ENCODE measurements at places on chromosomes 7 and 10. TPM values are rescaled to one million over a fixed set of nuclear protein-coding genes. Genes with fewer than 3 reads are reported as not detected.

DNA sequence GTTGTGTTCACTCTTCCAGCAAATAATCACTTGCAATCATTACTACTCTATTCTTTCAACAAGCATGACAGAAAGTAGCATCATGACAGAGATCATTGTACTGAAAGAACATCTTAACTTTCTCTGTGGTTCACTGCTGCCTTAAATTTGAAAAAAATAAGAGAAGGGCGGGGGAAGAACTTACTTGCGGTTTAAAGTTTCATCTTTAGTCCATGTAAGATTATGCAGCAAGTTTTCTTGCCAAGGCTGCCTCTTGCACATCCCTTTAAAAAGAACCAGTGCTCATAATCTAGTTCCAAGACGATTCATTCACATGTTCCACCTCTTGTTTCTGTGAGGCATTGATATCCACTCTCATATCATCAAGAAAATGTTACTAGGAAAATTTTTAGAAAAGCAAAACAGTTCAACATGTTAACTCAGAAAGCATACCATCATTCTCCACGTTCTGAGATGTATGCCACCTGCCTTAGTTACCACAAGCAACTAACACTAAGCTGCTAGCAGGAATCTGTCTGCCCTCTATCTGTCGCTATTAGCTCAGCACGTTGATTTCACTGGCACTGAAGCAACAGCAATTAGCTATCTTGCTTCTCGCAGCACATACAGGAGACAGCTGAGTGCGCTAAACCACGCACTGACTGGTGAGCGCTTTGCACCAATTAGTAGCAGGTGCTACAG is at the start of gene PCDH15:
Gene PCDH15, minus strand, starts transcription at position 491 of the 681 bp plus-strand sequence. CDS start 136,969 bp downstream, outside the sequence.
- peak; percentile 3 for DNase-seq
- no peaks in the 10 kb centered on the region for H3K36me3 ChIP-seq

- H3K27me3 ChIP-seq: peaks cover 5% of the 10 kb centered on the region
- no peak overlapping the region for H3K4me3 ChIP-seq
- no peak for DNase-seq
- H3K4me1 ChIP-seq: no peaks in the 10 kb centered on the region
- no peak overlapping the region for H3K27ac ChIP-seq
Observed at GRCh38 chr10:71805776-71806703, 32.7 kb upstream of the VSIR start.

- no peaks in the 10 kb centered on the region for H3K27me3 ChIP-seq
- H3K27ac ChIP-seq: no peak overlapping the region
- H3K36me3 ChIP-seq: no peaks in the 10 kb centered on the region
- no peaks in the 10 kb centered on the region for H3K4me1 ChIP-seq
- DNase-seq: no peak
Observed at GRCh38 chr7:91033574-91033973, 230.7 kb upstream of the FZD1 start.

DNA sequence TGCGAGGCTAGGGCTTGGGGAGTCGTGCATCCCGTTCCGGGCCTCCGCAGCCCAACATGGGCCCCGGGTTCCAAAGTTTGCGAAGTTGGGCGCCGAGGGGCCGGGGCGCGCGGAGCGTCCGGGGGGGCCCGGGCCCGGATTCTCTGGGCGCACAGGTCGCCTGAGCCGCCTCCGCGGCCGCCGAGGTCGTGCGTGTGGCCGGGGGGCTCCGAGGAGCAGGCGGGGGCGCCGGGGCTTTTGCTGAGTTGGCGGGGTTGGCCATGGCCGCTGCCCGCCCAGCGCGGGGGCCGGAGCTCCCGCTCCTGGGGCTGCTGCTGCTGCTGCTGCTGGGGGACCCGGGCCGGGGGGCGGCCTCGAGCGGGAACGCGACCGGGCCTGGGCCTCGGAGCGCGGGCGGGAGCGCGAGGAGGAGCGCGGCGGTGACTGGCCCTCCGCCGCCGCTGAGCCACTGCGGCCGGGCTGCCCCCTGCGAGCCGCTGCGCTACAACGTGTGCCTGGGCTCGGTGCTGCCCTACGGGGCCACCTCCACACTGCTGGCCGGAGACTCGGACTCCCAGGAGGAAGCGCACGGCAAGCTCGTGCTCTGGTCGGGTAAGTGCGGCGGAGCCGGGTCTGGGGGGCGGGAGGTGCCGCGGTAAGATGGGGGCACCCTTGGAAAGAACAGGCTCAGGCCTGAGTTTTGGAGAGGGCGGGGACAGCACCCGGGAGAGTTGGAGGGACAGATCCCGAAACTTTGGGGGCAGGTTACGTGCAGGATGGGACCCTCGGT is 643 bp downstream of the SMO start:
- no peaks in the 10 kb centered on the region for H3K4me1 ChIP-seq
- peak overlapping the region; percentile 51 for H3K4me3 ChIP-seq
- no peaks in the 10 kb centered on the region for H3K27me3 ChIP-seq
- H3K27ac ChIP-seq: no peak overlapping the region
- DNase-seq: no peak

Gene C10orf67
- total RNA-seq: 1.3 TPM

- H3K36me3 ChIP-seq: no peaks in the 10 kb centered on the region
- H3K4me3 ChIP-seq: no peak overlapping the region
- no peak overlapping the region for H3K27ac ChIP-seq
- H3K27me3 ChIP-seq: no peaks in the 10 kb centered on the region
Observed at GRCh38 chr10:44244745-44245600, 139.9 kb downstream of the CXCL12 start.

Gene NKX1-2
- 2.9 TPM for total RNA-seq

Gene CHST3
- 21.3 TPM for total RNA-seq

GRCh38 chr7:130273933-130274255 is 7.2 kb downstream of the CPA2 start:
- no peaks in the 10 kb centered on the region for H3K36me3 ChIP-seq
- H3K4me3 ChIP-seq: no peak overlapping the region
- no peak overlapping the region for H3K27ac ChIP-seq
- H3K27me3 ChIP-seq: no peaks in the 10 kb centered on the region
- H3K4me1 ChIP-seq: peaks cover 42% of the 10 kb centered on the region

Gene GIMAP4
- total RNA-seq: not detected

DNA sequence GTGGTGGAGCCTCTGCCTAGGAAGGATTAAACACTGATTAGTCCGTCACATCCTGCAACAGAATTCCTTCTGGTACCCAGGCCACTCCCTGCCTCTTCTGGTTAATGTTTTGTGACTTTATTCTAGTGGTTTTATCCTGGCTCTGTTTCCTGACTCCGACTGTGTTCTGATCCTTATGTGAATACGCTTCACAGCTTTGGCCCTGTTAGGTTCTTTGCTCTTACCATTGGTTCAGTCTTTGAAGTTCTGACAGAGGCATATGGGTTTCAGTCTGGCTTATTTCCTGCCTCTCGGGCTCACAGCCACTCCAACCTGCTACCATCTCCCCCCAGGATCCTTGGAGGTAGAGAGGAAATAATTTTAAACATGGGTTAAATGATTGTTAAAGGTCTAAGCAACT is 23.2 kb upstream of the FGL2 start:
- H3K27me3 ChIP-seq: no peaks in the 10 kb centered on the region
- no peak for DNase-seq
- peaks cover 8% of the 10 kb centered on the region for H3K4me1 ChIP-seq
- H3K36me3 ChIP-seq: no peaks in the 10 kb centered on the region

GRCh38 chr10:24938525-24938924 is 13.9 kb downstream of the PRTFDC1 start:
- no peak for DNase-seq
- no peak overlapping the region for H3K4me3 ChIP-seq
- no peaks in the 10 kb centered on the region for H3K27me3 ChIP-seq
- no peaks in the 10 kb centered on the region for H3K4me1 ChIP-seq
- no peaks in the 10 kb centered on the region for H3K36me3 ChIP-seq

DNA sequence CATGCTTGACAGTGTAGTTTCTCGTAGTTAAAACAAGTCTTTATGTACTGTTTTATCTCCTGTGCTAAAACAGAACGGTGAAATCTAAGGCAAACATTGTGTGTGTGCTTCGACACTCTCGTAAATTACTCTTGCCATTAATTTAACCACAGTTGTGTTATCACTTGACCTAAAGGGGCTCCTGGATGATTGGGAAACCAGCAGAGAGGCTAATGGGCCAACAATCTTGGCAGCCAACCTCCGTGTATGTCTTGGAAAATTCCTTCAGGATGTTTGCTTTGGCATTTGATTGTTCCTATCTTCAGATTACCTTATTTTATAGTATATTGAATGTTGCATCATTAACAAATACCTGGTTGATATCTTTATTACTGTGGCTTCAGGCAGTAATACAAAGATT is 409.5 kb downstream of the SDK1 start:
- no peak overlapping the region for H3K4me3 ChIP-seq
- H3K36me3 ChIP-seq: no peaks in the 10 kb centered on the region
- DNase-seq: no peak
- peaks cover 23% of the 10 kb centered on the region for H3K27me3 ChIP-seq

GRCh38 chr7:82745820-82746219 is 302.2 kb upstream of the CACNA2D1 start:
- no peaks in the 10 kb centered on the region for H3K36me3 ChIP-seq
- no peak overlapping the region for H3K27ac ChIP-seq
- H3K4me3 ChIP-seq: no peak overlapping the region
- DNase-seq: no peak

Gene NPS
- not detected for total RNA-seq

- no peak overlapping the region for H3K27ac ChIP-seq
- H3K4me1 ChIP-seq: no peaks in the 10 kb centered on the region
- H3K4me3 ChIP-seq: peak overlapping the region; percentile 71
- H3K27me3 ChIP-seq: no peaks in the 10 kb centered on the region
Observed at GRCh38 chr10:97320480-97321031, 1.5 kb downstream of the FRAT1 start.

DNA sequence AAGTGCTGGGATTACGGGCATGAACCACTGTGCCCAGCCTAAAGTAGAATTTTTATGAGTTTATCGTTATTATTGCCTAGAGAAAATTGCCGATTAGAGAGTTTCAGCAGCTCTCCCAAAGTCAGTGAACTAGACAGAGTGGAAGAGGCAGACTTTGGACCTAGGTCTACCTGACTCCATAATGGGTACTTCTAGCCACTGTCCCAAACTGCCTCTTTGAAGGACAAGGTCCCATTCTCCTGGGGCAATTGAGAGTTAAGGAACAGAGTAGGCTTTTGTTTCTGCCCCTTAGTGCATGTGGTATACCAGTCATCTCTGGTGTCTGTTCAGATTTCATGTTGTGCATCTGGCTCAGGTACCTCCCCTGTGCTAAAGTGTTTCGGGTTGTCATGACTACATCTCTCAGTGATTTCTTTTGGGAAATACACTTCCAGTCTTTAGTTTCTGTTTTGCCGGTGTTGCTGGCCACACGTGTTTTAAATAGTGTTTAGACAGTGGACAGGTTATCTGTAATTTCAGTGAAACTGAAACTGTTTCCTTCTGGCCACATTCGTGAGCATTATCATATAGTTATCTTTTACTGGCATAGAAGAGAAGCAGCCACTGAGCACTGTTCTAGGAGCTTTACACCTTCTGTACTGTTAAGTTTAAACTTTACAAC is 4.7 kb downstream of the TMEM236 start:
- peak; percentile 27 for DNase-seq
- no peaks in the 10 kb centered on the region for H3K4me1 ChIP-seq
- H3K36me3 ChIP-seq: no peaks in the 10 kb centered on the region
- H3K27ac ChIP-seq: no peak overlapping the region

- H3K4me3 ChIP-seq: no peak overlapping the region
- no peaks in the 10 kb centered on the region for H3K36me3 ChIP-seq
- no peaks in the 10 kb centered on the region for H3K4me1 ChIP-seq
- no peak for DNase-seq
Observed at GRCh38 chr7:26584987-26585665, 279.3 kb downstream of the SKAP2 start.

Measured in PC-9 (cell line).